NCI-H446 (cell line): ENCODE measurements at places on chromosomes 7 and 10.

DNA sequence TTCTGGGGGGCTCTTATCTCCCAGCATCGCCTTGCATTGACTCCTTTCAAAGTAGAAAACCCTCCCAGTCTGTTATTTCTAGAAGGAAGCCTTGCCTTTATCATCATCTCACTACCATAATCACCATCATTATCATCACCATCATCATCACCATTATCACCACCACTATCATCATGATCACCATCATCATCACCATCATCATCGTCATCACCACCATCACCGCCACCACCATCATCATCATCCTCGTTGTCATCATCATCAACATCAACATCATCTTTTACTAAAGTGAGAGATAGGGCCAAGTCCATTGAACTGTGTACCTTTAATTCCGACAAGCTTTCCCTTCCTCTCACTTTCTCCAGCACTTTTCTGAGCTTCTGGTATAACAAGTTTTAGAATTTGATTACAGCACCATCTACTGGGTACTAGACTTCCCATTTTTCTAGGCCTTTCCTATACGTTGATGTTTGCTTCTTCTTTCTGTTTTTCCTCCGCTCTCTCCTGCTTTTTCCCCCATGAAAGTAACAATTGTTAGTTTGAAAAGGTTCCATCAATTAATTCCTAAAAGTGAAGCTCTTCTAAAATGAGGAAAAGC lies 226.4 kb downstream of the BUB3 start:
- no peak for DNase-seq

DNA sequence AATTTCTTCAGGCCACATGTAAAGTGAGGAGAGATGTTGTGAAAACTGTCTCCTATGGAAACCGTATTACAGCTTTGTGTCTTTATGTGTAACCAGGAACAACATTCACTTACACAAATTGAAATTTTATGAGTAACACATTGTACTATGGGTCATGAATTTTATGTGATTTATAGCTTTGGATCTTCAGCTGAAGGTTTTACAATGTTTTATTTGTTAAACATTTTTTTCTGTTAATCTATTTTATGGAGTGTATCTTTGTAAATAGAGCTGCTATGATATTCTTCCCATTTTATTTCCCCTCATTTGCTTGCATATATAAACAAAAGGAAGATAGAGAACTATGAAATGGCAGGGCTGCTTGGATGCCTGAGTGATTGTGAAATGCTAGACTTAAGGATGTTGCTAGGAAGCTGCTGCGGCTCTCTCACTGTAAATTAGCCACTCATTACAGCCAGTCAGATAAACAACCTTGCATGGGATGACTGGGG lies 104.5 kb upstream of the PCLO start:
- no peak for DNase-seq

GRCh38 chr10:13219685-13220670 lies 14.2 kb downstream of the UCMA start:
- no peak for DNase-seq

GRCh38 chr7:103106005-103106702 lies 31.2 kb downstream of the ARMC10 start:
- no peak for DNase-seq

GRCh38 chr10:124026589-124026939 lies 66.8 kb downstream of the CHST15 start:
- DNase-seq = no peak

DNA sequence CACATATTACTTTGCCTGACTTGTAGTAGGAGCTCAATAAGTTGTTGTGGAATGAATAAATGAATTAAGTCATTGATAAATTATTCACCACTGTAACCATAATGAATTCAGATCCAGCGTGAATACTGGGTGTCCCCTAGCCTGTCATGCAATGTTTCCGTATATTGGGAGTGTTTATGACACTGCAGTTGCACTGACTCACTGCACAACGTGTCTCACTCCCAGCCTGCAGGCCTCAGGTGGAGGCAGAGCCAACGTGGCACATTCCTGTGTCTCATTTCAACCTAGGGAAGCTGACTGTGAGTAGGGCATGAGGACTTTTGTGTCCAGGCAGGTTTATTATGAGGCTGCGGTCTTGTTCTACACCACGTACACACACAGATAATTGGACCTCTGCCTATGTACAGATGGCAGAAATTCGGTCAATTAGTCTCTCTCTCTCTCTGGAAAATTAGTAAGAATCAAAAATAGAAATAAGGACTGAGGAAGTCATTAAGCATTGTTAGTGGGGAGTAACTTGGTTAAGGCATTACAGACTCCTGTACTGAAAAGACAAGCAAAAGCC lies 299.1 kb upstream of the IGFBP3 start:
- no peak for DNase-seq

GRCh38 chr10:129501652-129502436 lies 34.8 kb downstream of the MGMT start:
- DNase-seq = no peak

- peak; percentile 39 for DNase-seq
Measured at GRCh38 chr7:32583791-32584190, 88.5 kb downstream of the AVL9 start.

- no peak for DNase-seq
Measured at GRCh38 chr7:55512635-55513191, 59.6 kb downstream of the VOPP1 start.

DNA sequence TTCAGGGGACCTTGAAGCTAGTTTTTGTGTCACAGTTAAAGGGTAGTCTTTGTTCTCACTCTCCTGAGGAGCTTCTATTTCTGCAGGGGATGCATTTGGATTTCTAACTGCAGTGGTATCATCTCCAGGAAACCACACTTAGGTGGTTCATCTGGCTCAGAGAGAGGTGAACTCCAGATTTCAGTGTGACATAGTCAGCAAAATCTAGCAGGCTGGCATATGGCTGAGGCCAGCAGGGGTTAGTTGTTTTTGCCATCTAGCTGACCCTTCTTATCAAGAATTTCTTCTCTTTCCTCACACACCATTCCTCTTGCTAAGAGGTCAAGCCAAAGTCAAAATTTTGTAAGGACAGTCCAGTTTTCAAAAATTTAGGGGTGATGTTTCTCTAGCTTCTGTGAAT lies 248.2 kb downstream of the REEP3 start:
- no peak for DNase-seq

GRCh38 chr10:132729810-132730572 lies 56.0 kb downstream of the NKX6-2 start:
- no peak for DNase-seq

- DNase-seq = no peak
Measured at GRCh38 chr7:6725003-6725402, 18.3 kb upstream of the ZNF12 start.

GRCh38 chr10:112622786-112623185 lies 175.8 kb downstream of the VTI1A start:
- no peak for DNase-seq

GRCh38 chr10:114653926-114654325 lies 4.1 kb downstream of the ABLIM1 start:
- DNase-seq = peak; percentile 53

DNA sequence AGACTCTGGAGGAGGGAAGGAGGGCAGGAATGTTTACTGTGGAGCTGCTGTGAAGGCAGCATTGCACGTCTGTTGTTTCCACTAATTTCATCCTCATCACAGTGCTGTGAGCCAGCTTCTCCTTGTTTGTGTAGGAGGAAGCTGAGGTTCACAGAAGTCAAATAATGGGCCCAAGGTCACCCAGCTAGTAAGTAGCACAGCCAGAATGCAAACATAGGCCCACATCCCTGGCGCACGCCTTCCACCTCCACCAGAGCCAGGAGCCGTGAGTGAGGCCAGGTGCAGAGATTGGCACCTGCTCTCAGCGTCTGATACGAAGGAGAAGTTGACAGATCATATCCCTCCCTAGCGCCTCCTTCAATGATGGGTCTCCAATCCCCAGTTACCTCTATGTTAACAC lies 93.6 kb downstream of the HTR5A start:
- no peak for DNase-seq

GRCh38 chr10:86663046-86663345 lies 5.3 kb upstream of the LDB3 start:
- no peak for DNase-seq

DNA sequence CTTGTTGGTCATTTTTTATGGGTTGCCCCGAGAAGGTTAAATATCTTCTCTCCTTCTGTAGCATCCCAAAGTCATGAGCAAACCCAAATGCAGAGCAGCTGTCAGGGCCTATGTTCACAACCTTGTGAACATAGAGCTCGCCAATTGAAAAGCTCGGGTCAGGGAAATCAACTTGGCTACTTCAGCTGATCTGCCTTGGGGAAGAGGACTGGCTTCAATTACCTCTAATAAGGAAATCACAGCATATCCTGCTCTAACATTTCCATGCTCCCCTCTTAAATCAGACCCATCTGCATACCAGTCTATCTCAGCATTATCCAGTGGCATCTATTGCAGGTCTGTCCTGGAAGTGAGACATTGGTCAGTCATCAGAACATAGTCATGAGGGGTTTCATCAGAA lies 105.6 kb downstream of the ANKRD26 start:
- no peak for DNase-seq

DNA sequence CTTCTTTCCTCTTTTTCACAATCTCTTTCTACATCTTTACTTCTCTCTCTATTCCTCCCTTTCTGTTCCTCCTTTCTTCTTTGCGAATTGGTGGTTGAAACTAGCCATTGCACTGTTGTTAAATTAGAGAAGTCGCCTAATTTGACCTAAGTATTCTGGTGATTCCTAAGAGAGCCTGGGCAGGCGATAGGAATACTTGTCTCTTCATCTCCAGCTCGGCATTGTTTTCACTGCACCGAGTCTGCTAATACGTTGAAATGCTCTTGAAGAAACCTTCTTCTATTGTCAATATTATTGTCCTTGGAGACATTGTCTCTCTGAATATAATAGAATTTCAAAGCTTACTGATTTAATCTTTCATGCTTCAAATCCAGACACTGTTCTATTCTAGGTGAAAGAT lies 31.7 kb downstream of the KCND2 start:
- DNase-seq = no peak

GRCh38 chr10:120573355-120573754 lies 116.3 kb downstream of the PLPP4 start:
- DNase-seq = no peak

DNA sequence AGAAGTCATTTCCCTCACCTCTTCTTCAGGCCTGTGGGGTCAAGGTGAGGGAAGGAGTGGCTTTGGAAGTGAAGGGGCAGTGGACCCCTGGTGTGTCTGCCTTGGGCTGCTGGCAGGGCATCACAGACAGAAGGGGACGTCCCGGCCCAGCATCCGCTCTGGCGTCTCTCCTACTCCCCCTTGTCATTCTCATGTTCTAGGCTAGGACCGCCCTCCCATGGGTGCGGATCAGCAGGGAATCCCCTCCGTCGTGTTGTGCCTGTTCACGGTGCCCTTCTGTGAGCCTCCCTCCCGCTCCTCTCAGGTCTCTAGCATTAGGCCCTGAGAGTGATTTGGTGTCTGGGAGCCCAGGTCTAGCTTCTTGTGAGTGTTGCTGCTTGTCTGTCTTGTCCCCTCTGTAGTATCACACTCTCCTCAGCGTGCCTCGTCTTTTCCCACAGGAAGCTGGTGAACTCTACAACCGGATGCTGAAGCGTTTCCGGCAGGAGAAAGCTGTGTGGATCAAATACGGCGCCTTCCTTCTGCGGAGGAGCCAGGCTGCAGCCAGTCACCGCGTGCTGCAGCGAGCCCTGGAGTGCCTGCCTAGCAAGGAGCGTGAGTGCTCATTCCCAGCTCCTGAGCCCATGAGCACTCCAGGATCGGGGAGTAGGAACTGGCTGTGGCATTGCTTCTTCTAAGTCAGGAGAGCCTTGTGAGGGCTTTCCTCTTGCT lies 8.5 kb downstream of the CALHM2 start:
- DNase-seq = no peak

- DNase-seq = no peak
Measured at GRCh38 chr7:92133133-92133736, 1.0 kb downstream of the CYP51A1 start.

DNA sequence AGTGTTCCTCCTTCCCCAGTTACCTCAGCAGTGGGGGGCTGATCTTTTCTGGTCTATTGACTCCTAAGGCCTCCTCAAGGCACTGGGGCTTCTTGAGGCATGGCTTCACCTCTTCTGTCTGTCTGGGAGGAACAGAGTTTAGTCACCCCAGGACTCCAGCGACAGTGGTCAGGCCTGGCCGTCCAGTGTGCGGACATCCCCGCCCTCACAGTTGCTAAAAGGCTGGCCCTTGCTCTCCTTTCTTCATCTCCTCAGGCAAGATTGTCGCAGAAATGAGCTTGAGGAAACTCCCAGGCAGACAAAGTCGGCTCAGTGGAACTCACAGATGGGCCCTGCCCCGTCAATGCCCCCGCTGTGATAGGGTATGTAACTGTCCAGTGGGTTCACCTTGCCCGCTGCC lies 7.0 kb upstream of the FFAR4 start:
- no peak for DNase-seq
